ENCODE measurements at places on chromosomes 7 and 10. TPM values are rescaled to one million over a fixed set of nuclear protein-coding genes. Genes with fewer than 3 reads are reported as not detected.
A peak's percentile ranks its signal among the peaks of the same experiment; 100 is the strongest.

The MINDY4 gene
- polyA plus RNA-seq = 1.3 TPM

The MMS19 gene
- 228 TPM for polyA plus RNA-seq

The DCLRE1A gene
- 8.1 TPM for polyA plus RNA-seq

The TAS2R41 gene
- polyA plus RNA-seq = not detected

The RSPH10B gene
- 0.25 TPM for polyA plus RNA-seq

The OR2A1 gene
- polyA plus RNA-seq = 0.05 TPM

The HABP2 gene
- polyA plus RNA-seq = not detected

The DYNC1I1 gene
- polyA plus RNA-seq = 0.45 TPM

The PRF1 gene
- 0.15 TPM for polyA plus RNA-seq

The PSD gene
- polyA plus RNA-seq = 5.4 TPM

DNA sequence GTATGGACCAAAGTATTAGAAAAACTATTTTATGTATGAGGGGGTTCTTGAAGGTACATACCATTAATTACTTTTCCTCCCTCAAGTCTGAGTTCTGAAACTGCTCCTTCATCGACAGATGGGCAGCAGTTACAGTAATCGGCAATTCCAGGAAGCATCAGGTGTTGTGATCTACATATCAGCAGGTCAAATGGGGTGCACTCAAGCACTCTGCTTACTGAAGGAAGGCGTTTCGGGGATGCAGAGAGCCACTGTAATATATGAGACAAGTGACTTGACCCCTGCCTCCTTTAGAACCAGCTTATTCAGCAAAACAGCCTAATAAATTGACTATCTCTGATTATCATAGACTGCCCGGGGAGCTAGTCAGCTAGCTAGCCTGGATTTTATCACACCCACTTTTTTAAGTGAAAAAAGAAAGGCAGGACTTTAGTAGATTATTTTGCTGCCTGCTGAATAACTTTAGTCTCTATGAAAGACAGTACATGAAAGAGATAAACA is 4.2 kb downstream of the SMNDC1 start:
- H3K4me1 ChIP-seq = 0 out of 2 replicates have a peak, but pooled peaks cover 3% of the 10 kb centered on the region
- peaks cover 1% of the 10 kb centered on the region for H3K27me3 ChIP-seq
- no peak overlapping the region for H3K27ac ChIP-seq
- H3K4me3 ChIP-seq = no peak overlapping the region

GRCh38 chr7:121473645-121474300 is 77.7 kb upstream of the FAM3C start:
- no peak overlapping the region for H3K4me3 ChIP-seq
- no peaks in the 10 kb centered on the region for H3K4me1 ChIP-seq
- H3K27me3 ChIP-seq = no peaks in the 10 kb centered on the region

- peaks cover 7% of the 10 kb centered on the region for H3K4me1 ChIP-seq
- H3K36me3 ChIP-seq = no peaks in the 10 kb centered on the region
- no peaks in the 10 kb centered on the region for H3K27me3 ChIP-seq
- peak; percentile 98 for DNase-seq
- no peak within 1 kb of the TSS for H3K27ac ChIP-seq
- H3K4me3 ChIP-seq = peak within 1 kb of the TSS; percentile 46
Observed at GRCh38 chr7:76201732-76202665, at the start of gene SRRM3. SRRM3 (plus strand) TSS chr7:76201896; CDS start chr7:76235067, 33,171 bp downstream.

DNA sequence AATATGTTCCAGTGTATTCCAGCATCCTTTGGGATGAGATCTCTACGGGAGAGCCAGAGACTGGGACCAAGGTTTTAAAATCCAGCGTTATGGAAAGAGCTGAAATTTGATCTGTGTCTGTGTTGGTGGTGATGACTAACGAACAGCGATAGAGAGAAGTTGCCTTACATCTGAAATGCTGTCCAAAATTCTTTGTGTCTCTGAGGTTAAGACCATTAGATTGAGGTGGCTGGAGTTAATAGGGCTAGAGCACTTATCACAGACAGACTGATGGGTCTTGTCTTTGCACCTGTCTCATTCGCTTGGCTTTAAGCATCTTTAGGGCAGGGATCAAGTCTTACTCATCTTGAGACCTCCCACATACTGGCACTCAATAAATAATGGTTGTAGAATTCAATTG is 41.0 kb upstream of the RAPGEF5 start:
- no peaks in the 10 kb centered on the region for H3K27me3 ChIP-seq
- no peak for DNase-seq
- H3K36me3 ChIP-seq = no peaks in the 10 kb centered on the region
- H3K4me3 ChIP-seq = no peak overlapping the region

GRCh38 chr7:139619367-139619657 is 95.8 kb downstream of the CLEC2L start:
- H3K36me3 ChIP-seq = no peaks in the 10 kb centered on the region
- no peaks in the 10 kb centered on the region for H3K27me3 ChIP-seq
- H3K4me3 ChIP-seq = no peak overlapping the region
- no peak overlapping the region for H3K27ac ChIP-seq

GRCh38 chr10:68239596-68240150 is 7.8 kb upstream of the ATOH7 start:
- H3K4me3 ChIP-seq = no peak overlapping the region
- H3K36me3 ChIP-seq = no peaks in the 10 kb centered on the region
- no peaks in the 10 kb centered on the region for H3K27me3 ChIP-seq
- no peak overlapping the region for H3K27ac ChIP-seq

DNA sequence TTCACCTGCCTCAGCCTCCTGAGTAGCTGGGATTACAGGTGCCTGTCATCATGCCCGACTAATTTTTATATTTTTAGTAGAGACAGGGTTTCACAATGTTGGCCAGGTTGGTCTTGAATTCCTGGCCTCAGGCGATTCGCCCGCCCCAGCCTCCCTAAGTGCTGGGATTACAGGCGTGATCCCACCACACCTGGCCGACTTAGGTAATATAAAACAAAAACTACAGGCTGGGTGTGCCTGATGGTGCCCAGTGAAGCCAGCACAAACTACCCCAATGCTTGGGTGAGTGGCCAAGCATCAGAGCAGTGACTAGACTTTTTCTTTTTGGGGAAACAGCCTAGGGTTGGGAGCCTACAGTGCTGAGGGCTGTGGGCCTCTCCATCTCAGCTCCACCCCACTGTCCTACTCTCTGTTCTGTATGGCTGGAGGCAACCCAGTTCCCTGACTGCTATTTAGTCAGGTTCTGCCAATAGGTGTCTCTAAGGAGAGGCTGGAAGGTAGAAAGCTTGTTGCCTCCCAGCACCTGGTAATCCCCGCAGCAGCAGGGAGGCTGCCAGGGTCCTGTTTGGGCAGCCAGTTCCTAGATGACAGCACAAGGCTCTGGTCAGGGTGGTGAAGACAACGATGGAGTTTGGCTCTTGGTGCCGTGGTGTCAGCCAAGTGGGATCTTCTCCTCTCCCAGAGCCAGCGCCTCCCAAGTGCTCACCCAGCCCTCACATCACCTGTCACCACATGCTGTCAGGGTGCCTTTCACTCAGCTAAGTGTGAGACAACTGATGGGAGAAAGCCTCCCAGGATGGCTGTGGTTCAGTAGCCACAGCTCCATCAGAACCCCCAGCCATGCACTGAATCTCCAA is 10.4 kb upstream of the NACAD start:
- no peaks in the 10 kb centered on the region for H3K4me1 ChIP-seq
- H3K27ac ChIP-seq = no peak overlapping the region
- no peaks in the 10 kb centered on the region for H3K27me3 ChIP-seq

- no peak for DNase-seq
- H3K4me1 ChIP-seq = peaks cover 8% of the 10 kb centered on the region
- H3K27me3 ChIP-seq = no peaks in the 10 kb centered on the region
Observed at GRCh38 chr7:50775836-50776235, 6.9 kb downstream of the GRB10 start.

DNA sequence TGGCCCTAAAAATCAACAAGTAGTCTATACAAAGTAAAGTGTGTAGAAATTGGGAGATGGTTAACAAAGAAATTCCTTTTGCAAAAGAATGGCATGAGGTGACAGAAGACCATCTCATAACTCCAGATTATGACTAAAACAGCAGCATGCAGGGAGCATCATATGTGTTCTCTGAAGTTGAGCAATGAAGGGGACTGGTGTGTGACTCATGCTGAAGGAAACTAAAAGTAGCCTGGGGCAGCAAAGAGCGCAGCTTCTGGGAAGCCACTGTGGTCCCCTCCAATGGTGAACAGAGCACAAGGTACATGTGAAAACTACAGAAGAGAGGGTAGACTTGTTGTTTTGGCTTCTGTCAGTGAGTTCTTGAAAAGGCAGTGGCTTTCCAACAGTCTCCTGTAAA is 133.4 kb downstream of the MACC1 start:
- peaks cover 3% of the 10 kb centered on the region for H3K36me3 ChIP-seq
- DNase-seq = no peak
- H3K4me1 ChIP-seq = peaks cover 10% of the 10 kb centered on the region
- H3K4me3 ChIP-seq = no peak overlapping the region

DNA sequence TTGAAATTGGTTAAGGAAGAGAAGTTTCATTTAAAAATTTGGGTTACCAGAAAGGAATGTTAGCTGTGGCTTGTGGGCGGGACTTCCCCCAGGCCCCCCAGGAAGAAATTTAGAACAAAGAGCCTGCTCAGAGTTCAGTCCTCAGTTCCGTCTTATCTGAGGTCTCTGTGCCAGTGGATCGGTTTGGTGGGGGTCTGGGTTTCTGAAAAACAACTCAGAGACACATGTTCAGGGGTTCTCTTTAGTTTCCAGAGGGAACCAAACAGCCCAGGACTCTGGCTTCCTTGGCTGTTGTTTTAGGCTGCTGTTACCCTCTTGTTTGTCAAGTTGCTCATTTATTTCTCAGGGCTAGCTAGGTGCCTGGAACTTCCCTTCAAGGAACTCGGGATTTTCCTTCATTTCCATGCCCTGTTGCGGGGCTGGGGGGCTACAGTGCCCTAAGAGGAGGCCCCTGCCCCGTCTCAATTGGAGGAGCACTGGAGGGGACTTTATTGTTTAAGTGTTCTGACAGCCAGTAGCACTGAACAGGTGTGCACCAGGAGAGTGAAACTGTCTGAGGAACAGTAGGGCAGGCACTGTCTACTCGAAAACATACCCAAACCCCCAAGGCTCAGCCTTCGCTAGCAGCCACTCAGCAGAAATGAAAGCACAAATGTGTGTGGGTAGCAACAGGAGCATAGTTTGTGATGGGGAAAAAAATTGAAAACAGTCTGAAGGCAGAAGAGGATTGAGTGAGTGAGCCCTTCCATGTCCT is 59.9 kb downstream of the ALOX5 start:
- H3K4me1 ChIP-seq = peaks cover 4% of the 10 kb centered on the region
- no peaks in the 10 kb centered on the region for H3K36me3 ChIP-seq
- H3K27me3 ChIP-seq = no peaks in the 10 kb centered on the region
- H3K4me3 ChIP-seq = no peak overlapping the region

DNA sequence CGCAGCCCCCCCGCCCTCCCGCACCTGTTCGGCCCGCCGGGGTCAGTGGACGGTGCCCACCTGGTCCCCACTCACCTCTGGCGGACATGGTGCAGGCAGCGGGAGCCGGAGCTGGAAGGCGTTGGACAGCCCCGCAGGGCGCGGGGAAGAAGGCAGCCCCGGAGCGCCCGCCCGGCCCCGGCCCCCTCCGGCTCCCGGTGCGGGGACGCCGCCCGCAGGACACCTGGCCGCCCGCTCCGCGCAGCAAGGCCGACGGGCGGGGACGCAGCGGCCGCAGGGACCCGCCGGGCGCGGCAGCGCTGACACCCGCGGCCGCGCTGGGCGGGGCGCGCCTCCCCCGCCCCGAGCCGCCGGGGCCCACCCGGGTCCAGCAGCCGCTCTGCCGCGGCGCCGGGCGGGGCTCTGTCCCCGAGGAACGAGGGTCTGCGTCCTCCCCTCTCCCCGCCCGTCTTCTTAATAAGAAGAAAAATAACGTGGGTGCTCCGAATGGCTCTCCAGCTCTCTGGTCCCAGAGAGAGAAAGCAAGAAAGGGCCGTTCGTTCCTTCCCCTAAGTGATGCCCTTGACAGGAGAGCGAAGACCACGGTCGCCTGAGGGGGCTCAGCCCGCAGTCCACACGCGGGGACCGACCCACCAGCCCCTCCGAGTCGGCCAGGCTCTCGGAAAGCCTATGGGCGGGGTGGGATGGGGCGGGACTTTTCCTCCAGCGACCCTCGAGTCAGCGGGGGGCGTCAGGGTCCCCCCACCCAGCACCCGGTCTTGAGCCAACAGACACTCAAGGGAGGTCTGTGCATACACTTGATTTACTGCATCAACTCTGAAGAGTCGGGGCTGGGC is 53.4 kb upstream of the FHIP2A start:
- no peaks in the 10 kb centered on the region for H3K4me1 ChIP-seq
- no peak overlapping the region for H3K27ac ChIP-seq
- H3K27me3 ChIP-seq = peaks cover 8% of the 10 kb centered on the region
- DNase-seq = no peak

DNA sequence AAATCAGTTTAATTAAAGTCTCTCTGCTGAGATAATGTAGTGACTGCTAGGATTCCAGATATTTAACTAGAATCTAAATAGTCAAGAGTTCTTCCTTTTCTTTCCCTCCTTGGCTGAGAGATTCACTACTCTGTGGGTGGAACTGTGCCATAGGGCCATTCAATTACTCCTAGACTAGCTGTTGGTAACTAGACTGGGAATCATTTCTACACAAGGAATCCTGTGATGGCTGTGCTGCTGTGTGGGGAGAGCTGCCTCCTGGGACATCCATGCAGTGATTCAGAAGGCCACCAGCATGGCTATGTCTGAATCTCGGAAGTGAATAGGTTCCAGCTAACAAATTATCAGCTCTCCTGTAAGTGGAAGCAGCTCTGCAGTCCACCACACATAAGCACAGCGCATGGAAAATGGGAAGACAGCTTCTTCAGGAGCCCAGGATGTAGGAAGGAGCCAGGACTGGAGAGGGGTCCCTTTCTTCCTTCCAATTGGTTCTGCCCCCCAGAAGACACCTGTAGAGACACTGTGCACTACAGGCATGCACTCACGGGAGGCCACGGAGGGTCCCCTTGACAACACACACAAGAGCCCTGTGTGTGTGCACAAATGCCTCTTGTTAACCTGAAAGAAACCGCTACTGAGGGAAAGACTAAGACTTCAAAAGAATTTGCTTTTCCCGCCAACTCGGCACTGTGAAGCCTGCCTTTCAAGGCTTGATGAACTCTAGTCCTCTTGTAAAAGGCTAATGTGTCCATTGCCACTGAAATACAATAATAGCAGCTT is 66.5 kb downstream of the SCRN1 start:
- no peak overlapping the region for H3K27ac ChIP-seq
- no peaks in the 10 kb centered on the region for H3K4me1 ChIP-seq
- no peaks in the 10 kb centered on the region for H3K27me3 ChIP-seq
- H3K36me3 ChIP-seq = no peaks in the 10 kb centered on the region

DNA sequence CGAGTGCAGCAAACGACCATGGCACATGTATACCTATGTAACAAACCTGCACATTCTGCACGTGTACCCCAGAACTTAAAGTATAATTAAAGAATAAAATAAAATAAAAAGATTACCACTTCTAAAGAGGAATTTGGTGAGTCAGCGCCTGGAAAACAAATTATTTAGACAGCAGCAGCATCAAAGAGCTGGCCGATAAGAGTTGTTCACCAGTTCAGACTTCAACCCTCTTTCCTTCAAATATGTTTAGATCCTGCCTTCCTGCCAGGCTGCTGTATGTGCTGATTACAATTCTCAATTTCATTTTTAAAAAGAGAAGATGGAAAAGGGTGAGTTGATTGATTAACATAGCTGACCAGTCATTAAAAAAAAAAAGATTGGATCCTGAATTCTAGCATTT is 672.0 kb upstream of the NRP1 start:
- no peaks in the 10 kb centered on the region for H3K36me3 ChIP-seq
- no peak for DNase-seq
- no peaks in the 10 kb centered on the region for H3K27me3 ChIP-seq
- H3K4me3 ChIP-seq = no peak overlapping the region
- H3K27ac ChIP-seq = no peak overlapping the region
- no peaks in the 10 kb centered on the region for H3K4me1 ChIP-seq

GRCh38 chr7:90225181-90225580 is 13.6 kb downstream of the STEAP2 start:
- no peak overlapping the region for H3K4me3 ChIP-seq
- H3K36me3 ChIP-seq = no peaks in the 10 kb centered on the region
- H3K4me1 ChIP-seq = peaks cover 18% of the 10 kb centered on the region
- H3K27ac ChIP-seq = peak overlapping the region; percentile 70
- no peaks in the 10 kb centered on the region for H3K27me3 ChIP-seq
- no peak for DNase-seq
